ENCODE measurements at places on chromosomes 1 and 21. TPM values are rescaled to one million over a fixed set of nuclear protein-coding genes. Genes with fewer than 3 reads are reported as not detected.

DNA sequence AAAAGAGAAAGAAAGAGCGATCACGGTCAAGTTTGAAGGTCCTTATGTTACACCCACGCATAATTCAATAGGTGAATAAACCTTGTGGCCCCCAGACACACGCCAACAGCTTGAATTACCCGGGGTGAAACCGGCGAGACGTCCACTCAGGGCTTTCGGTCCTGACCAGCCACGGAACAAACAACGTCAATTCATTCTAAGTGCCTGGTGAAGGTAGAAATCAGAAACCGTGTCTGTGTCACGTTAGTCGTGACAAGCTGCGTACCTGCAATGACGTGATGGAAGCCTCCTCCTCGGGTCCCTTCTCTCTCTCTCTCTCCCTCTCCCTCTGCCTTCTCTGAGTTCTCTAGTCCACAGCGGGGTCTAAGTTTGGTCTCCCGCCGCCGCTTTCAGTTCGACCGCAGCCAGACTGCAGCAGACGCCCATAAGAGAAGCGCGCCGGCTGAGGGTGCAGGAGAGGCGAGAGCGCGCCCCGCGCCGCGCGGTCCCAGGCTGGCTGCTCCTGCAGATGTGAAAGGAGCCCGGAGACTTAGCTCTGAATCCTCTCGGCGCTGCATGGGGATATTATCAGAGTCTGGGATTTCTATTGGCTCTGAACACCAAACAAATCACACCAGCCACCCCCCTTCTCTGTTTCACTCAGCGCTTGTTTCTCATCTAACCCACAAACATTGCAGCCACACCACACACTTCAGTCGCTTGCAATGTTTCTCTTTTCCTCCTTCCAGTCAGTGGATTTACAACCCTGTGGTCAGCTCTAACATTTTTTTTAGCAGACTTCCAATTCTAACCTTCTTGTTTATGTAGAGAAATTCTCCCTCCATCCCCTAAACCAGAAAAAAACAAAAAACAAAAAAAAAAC, at the start of gene GREM2:
GREM2 (minus strand) TSS at position 537 of the 862 bp plus-strand sequence. CDS start 118,680 bp downstream, outside the sequence.
- no peaks in the 10 kb centered on the region for H3K36me3 ChIP-seq
- H3K27me3 ChIP-seq: no peaks in the 10 kb centered on the region
- H3K4me3 ChIP-seq: peak within 1 kb of the TSS; percentile 83
- peak within 1 kb of the TSS; percentile 57 for H3K27ac ChIP-seq

DNA sequence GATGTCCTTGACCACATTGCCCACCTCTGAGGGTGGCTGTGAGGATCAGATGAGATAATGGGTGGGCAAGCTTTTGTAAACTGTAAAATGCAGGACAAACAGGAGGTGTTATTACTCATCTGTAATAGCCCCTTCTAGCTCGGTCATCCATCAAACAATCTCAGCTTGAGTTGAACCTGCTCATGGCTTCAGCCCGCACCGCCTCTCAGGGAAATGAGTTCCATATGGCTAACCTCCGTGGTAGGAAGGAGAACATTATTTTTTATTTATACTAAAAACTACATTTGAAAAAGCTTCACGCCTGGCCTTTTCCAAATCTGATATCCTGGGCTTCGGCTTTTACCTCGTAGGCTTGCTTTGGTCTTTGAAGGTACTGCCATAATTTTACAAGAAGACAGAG, 116.2 kb upstream of the USP24 start:
- DNase-seq: no peak
- no peaks in the 10 kb centered on the region for H3K27me3 ChIP-seq
- H3K4me1 ChIP-seq: no peaks in the 10 kb centered on the region
- H3K36me3 ChIP-seq: no peaks in the 10 kb centered on the region

The TMEM167B gene
- 39.5 TPM for total RNA-seq

The IGSF9 gene
- under 0.01 TPM for total RNA-seq

The HDAC1 gene
- total RNA-seq: 86.3 TPM

- no peaks in the 10 kb centered on the region for H3K4me1 ChIP-seq
- no peak overlapping the region for H3K4me3 ChIP-seq
- H3K27ac ChIP-seq: no peak overlapping the region
- DNase-seq: peak; percentile 0
- no peaks in the 10 kb centered on the region for H3K27me3 ChIP-seq
These were observed 181.3 kb upstream of the SPAG17 start for GRCh38 chr1:118366286-118366685.

GRCh38 chr1:237098541-237098940, 56.6 kb downstream of the RYR2 start:
- no peak overlapping the region for H3K4me3 ChIP-seq
- no peak overlapping the region for H3K27ac ChIP-seq
- peak; percentile 2 for DNase-seq

DNA sequence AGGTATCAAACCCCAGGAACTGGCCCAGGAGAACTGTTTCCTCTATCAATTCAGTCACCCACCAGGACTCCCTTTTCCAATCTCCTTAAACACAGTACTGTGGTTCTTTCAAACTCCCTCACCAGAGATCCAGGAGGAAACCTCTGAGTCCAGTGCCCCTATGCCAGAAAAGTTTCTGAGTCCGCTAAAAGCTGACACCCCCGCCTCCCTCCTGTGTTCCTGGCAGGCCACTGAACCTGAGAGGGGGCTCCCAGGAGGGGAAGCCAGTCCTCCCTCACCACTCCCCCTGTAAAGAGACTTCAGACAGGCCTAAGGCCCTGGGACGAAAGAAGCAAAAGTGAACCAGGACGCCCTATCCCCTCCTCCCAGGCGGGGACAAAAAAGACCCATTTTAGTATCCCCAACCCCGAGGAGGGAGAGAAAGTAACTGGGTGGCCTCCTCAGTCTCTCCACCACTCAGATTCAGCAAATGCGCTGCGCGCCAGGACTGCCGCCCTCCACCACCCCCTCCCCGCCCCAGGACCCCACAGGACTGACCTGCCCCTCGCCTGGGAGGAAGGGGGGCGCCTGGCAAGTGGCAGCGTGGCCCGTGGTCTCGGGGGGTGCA, 624 bp downstream of the SLC41A1 start:
- peak overlapping the region; percentile 69 for H3K27ac ChIP-seq
- DNase-seq: peak; percentile 22
- H3K4me3 ChIP-seq: peak overlapping the region; percentile 64

The SYCP1 gene
- total RNA-seq: not detected

DNA sequence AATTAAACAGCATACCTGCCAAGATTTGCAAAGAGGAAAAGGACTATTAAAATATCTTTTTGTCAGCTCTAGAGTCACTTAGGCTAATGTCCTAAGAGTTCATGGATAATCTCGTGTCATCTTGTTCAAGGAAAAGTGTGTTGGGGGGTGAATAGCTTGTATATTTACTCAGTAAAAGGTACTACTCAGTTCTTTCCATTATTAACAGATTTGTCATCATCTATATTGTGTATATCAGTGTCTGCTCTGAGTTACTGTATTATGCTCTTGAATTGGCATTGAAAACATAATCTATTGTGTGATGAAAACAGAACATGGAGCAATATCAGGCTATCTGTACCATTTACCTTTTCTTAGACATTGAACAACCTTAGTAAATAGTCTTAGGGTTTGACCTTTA, 41.9 kb downstream of the SMG7 start:
- peaks cover 8% of the 10 kb centered on the region for H3K36me3 ChIP-seq
- no peak overlapping the region for H3K4me3 ChIP-seq
- peaks cover 8% of the 10 kb centered on the region for H3K4me1 ChIP-seq
- peak overlapping the region; percentile 40 for H3K27ac ChIP-seq

- no peaks in the 10 kb centered on the region for H3K4me1 ChIP-seq
- H3K36me3 ChIP-seq: peaks cover 3% of the 10 kb centered on the region
- peak overlapping the region; percentile 51 for H3K27ac ChIP-seq
- no peaks in the 10 kb centered on the region for H3K27me3 ChIP-seq
- no peak overlapping the region for H3K4me3 ChIP-seq
These were observed 34.3 kb upstream of the RAP1GAP start for GRCh38 chr1:21703318-21703963.

The SLC35F3 gene
- total RNA-seq: not detected

GRCh38 chr1:41802532-41803501, 115.9 kb downstream of the HIVEP3 start:
- H3K27me3 ChIP-seq: no peaks in the 10 kb centered on the region
- no peaks in the 10 kb centered on the region for H3K36me3 ChIP-seq
- H3K4me1 ChIP-seq: no peaks in the 10 kb centered on the region
- no peak overlapping the region for H3K4me3 ChIP-seq
- no peak for DNase-seq

The FAM163A gene
- not detected for total RNA-seq

- DNase-seq: no peak
- no peaks in the 10 kb centered on the region for H3K4me1 ChIP-seq
- no peak overlapping the region for H3K4me3 ChIP-seq
- H3K27ac ChIP-seq: no peak overlapping the region
These were observed 138.5 kb upstream of the SGIP1 start for GRCh38 chr1:66395202-66396061.

The FAM151A gene
- not detected for total RNA-seq

DNA sequence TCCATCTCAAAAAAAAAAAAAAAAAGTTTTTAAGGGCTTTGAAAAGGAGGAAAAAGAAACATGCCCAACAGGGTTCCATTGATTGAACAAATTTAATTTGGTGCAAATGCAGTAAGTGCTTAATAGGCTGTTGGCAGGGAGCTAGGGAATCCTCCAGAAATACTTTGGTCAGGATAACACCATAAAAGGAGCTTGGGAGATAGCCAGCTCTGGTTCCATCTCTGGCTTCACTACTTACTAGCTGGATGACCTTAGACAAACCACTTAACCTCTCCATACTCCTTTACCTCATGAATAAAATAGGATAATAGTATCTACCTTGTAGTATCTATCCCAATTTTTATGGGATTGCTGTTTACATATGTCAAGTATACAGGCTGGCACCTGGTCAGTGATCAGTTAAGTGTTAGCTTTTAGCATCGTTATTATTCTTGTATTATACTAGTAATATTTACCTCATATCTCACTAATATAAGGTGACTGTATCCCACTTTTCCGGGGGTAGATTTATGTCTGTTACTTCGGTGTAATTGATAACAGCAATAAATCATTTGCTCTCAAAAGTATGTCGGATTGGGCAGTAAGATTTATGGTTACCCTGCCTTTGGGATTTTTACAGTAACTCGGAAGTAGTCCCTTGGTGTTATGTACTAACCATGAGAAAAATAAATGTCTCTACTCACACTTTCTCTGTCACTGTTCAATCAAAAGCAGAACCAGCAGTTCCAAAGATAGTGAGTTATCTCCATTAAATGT, 36.4 kb downstream of the BTG3 start:
- no peaks in the 10 kb centered on the region for H3K36me3 ChIP-seq
- DNase-seq: no peak
- H3K27ac ChIP-seq: no peak overlapping the region
- no peaks in the 10 kb centered on the region for H3K27me3 ChIP-seq

DNA sequence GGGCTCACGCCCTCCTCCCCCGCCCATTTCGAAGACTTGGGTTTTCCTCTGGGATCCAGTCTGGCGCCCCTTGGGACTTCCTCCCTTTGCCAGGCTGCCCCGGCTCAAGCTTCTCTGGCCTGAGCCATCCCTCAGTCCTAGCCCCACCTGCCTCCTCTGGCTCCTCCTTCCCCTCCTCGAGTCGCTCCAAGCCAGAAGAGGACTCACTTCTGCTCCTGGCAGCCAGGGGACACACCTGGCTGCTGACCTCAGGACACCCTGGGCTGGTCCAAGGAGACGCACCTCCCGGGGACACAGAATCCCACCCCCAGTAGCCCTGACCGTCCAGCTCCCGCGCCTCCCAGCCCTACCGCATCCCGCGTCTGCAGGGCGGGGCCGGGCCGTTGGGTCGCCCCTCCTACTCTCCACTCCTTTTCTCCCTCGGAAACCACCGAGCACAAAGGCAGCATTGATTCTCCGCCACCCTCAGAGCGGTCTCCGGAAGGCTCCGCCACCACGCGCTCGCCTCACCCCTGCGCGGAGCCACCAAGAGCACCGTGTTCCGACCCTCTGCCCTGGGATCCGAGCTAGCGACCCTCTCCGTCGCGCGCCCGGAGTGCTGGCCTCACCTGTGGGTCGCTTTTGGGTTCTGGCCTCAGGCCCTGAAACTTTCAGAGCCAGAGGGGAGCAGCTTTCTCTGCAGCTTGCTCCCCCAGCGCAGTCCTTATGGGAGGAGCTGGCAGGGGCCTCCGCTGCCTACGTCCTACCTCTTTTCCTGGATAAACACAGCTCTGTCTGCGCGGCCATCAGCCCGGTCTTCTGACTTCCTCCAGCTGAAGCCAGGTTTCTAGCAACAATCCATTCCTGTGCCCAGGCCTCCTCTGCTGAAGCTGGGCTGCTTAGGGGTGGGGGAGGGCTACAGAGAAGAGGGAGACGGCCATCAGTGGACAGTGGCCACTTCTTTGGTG, at the start of gene C2CD4D:
C2CD4D (minus strand) TSS at position 364 of the 947 bp plus-strand sequence. CDS start 831 bp downstream, outside the sequence.
- H3K4me1 ChIP-seq: no peaks in the 10 kb centered on the region
- peaks cover 49% of the 10 kb centered on the region for H3K27me3 ChIP-seq
- H3K27ac ChIP-seq: no peak within 1 kb of the TSS
- DNase-seq: no peak

All from fibroblast of lung (primary cell).